Erythroblast (primary cell): ENCODE measurements at places on chromosomes 2 and 18.
A peak's percentile ranks its signal among the peaks of the same experiment; 100 is the strongest.

- DNase-seq = no peak
These were observed 131.7 kb upstream of the PDE1A start for GRCh38 chr2:182558564-182558963.

GRCh38 chr2:186595219-186595618, 5.4 kb downstream of the ITGAV start:
- DNase-seq = peak; percentile 21

DNA sequence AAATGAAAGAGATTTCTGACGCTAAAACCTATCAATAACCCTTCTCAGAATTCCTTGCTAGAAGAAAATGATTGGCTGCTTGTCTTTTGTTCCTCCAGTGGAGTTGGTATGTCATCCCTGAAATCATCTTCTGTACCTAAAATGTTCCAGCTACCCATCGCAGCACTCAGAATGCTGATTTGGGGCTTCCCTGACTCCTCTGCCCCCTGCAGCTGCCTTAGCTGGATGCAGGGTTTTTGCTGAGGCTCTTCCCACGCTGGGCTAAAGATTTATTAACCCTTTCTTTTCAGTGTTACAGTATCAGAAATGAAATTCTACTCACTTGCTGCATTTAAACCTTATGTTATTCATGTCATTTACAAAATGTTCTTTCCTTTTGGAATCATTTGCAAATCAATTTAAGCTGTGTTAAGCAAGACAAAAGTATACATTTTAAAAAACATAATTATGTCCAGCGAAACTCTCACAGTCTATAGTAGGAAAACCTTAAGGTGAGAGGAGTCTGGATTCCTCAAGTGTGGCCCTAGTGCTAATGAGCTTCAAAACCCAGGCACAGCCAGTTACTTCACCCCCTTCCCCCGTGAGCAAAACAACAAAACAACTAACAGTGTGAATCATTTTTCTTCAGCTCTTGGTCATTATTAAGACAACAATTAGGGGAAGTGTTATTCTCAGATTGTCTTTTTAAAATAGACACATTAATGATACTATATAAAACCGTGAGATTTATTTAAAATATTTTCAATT, 32.8 kb downstream of the PKP4 start:
- no peak for DNase-seq

- no peak for DNase-seq
These were observed 855.0 kb upstream of the CELF4 start for GRCh38 chr18:38420611-38421010.

- no peak for DNase-seq
These were observed 211.4 kb upstream of the SLC39A10 start for GRCh38 chr2:195445639-195446038.

- no peak for DNase-seq
These were observed 46.4 kb downstream of the COMMD1 start for GRCh38 chr2:61951881-61952280.

DNA sequence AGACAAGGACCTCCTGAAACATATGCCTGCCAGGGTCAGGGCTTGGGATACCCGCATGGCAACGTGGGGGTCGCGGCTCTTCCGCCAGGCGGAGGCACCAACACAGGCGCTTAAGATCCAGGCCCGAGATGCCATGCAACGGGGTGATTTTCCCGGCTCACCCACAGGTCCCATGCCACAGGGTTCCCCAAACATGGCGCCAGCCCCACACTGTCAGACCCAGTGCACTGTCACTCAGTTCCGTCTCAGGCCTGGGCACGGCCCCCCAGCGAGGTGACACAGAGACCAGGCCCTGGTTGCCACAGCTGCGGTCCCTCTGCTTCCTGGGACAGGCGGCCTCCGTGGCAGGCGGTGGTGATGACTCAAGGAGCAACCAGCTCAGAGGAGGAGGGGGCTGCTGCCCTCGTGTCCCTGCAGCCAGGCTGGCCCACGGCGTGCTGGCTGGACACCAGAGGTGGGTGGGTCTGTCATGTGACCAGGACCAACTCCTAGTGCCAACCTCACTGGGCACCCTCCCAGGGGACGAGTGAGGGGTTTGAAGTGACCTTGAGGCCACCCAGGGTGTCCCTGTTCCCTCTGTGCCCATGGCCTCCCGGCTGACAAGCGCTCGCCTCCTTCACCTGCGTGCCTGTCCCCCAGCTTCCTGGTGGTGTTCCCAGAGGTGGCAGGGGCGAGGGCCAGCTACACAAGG, 4.9 kb downstream of the PDCD1 start:
- DNase-seq = no peak

DNA sequence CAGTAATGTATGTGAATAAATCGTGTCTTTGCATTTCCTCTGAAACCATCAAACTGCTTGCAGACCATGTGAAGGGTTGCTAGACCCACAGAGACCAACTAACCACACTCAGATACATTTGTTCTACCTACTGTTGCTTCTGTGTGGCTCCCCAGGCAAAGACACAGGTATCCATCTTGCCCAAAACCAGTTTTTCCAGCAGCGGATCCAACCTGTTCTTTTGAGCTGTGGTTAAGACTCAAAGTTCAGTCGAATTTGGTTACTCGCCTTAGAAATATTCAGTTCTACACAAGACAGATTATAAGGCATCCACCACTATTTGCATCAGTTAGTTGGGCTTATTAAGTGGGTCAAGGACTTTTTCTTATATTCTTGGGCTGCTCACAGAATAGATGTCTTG, 276.2 kb upstream of the EPHA4 start:
- DNase-seq = no peak
